ENCODE measurements at places on chromosomes 2 and 18. TPM values are rescaled to one million over a fixed set of nuclear protein-coding genes. Genes with fewer than 3 reads are reported as not detected.

The CD226 gene
- 2.1 TPM for total RNA-seq

The ANKRD62 gene
- total RNA-seq = 0.10 TPM

The GLI2 gene
- 6.9 TPM for total RNA-seq

The GREB1L gene
- total RNA-seq = 6.8 TPM

The GAD1 gene
- total RNA-seq = 3.9 TPM

The ALPP gene
- total RNA-seq = not detected

All from tongue (tissue), 3 donors.